Glutamatergic neuron (in vitro differentiated cells): ENCODE measurements at places on chromosomes 2 and 18. TPM values are rescaled to one million over a fixed set of nuclear protein-coding genes. Genes with fewer than 3 reads are reported as not detected.

HOXD10 gene
- not detected for total RNA-seq

GRCh38 chr2:187405921-187406320, 42.1 kb downstream of the CALCRL start:
- no peaks in the 10 kb centered on the region for H3K36me3 ChIP-seq
- DNase-seq = no peak

DNA sequence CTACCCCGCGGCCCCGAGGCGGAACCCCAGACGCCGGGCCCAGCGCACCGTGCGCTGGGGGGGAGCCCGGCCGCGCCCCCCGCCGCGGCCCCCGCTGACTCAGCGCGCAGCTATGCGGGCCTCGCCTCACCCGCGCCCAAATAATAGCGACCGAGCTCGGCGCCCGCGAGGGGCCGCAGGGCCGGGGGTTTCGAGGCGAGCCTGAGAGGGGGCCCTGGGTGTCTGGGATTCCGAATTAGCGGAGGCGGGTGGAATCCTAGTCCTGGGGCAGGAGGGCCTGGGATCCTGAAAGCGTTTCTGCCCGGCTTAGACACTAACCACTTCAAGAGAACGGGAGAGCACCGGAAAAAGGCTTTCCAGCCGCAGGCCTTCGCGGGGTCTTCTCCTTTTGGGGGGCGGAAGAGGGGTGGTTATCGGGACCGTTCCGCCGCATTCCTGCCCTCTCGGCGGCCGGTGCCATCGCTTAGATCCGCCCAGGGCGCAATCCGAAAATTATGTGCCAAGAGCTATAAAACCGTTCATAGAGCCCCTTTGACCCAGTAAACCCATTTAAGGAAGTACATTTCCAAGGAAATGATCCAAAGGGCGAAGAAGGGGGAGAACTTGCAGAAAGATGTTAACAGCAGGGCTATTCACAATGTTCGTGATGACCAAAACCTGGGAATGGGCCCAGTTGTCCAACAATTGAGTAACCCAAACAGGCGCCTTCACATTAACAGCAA, 681 bp upstream of the ROCK2 start:
- H3K4me1 ChIP-seq = peaks cover 6% of the 10 kb centered on the region
- H3K27me3 ChIP-seq = peaks cover 9% of the 10 kb centered on the region
- peak overlapping the region; percentile 87 for H3K4me3 ChIP-seq
- no peak for DNase-seq
- no peaks in the 10 kb centered on the region for H3K36me3 ChIP-seq

DNA sequence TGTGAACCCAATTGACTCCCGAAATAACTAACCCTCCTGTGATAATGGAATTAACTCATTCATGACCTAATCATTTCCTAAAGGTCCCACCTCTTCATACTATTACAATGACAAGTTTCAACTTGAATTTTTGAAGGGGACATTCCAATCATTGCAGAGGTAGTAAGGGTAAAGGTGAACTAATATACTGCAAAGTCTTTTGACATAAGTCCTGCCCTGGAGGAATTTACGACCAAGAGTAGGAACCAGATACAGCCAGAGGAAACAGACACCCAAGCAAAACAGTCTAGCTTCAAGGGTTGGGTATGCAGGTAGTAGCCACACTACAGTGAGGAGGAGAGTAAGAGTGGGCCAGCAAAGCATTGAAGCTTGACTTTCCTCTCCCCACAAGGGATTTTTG, 1.2 kb upstream of the SRBD1 start:
- H3K4me3 ChIP-seq = no peak overlapping the region
- no peak overlapping the region for H3K27ac ChIP-seq
- H3K4me1 ChIP-seq = peaks cover 2% of the 10 kb centered on the region
- no peaks in the 10 kb centered on the region for H3K27me3 ChIP-seq
- H3K36me3 ChIP-seq = no peaks in the 10 kb centered on the region

DNA sequence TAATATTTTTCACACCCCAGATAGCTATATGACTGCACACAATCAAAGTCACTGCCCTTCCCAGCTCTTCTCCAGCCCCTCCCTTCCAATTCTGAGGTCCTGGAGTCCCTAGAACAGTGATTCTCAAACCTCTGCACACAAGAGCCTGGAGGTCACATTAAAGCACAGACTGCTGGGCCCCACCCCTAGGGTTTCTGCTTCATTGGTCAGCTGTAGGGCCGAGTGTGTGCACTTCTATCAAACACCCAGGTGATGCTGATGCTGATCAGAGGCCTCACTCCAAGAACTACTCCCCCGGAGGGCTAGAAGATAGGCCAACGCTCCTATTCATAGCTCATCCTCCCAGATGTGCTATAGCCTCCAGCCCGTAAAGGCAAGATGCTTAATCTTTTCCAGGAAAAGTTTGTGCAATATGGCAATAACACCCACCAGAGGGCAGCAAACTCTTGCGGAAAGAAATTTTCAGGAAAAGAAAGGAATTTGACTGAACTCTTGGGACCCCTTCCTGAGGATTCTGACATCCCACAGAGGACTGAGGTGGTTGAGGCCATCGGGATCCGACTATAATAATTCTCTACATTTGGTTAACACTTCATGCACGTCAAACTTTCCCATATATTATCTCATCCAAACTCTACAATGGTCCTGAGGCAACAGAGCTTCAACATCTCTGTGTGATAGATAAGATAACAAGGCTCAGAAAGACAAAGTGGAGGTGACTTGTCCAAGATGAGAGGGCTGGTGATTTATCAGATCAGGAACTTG, 194.2 kb upstream of the PKDCC start:
- no peak overlapping the region for H3K27ac ChIP-seq
- no peaks in the 10 kb centered on the region for H3K36me3 ChIP-seq
- DNase-seq = peak; percentile 53
- no peaks in the 10 kb centered on the region for H3K4me1 ChIP-seq
- no peak overlapping the region for H3K4me3 ChIP-seq

DNA sequence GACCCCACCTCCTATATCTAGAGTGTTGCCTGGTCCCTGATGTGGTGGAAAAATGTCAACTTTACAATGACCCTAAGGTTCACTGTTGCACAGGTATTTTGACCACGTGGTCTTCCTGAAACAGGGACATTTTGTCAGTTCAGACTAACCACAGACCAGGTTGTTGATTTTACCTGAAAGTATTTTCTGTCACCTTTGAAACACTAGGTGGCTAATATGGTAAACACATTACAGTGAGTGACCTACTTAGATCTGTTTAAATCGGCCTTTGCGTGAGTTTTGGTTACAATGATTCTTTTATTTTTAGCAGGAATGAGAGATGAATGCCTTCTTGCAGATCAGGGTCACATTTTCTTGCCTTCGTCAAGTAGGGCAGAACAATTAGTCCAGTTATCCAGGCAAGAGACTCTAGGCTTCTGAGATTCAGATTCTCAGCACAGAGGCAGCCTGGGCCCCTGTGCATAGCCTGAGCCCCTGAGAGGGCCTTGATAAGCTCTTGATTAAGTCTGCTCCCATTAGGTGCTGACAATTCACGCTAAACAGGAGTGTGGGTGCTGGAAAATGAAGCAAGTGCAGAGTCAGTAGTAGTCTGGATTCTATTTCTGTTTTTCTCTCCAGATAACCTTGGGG, 226.2 kb downstream of the KCNS3 start:
- no peak overlapping the region for H3K4me3 ChIP-seq
- H3K27ac ChIP-seq = no peak overlapping the region
- no peaks in the 10 kb centered on the region for H3K4me1 ChIP-seq
